ENCODE measurements at places on chromosomes 4 and X.

DNA sequence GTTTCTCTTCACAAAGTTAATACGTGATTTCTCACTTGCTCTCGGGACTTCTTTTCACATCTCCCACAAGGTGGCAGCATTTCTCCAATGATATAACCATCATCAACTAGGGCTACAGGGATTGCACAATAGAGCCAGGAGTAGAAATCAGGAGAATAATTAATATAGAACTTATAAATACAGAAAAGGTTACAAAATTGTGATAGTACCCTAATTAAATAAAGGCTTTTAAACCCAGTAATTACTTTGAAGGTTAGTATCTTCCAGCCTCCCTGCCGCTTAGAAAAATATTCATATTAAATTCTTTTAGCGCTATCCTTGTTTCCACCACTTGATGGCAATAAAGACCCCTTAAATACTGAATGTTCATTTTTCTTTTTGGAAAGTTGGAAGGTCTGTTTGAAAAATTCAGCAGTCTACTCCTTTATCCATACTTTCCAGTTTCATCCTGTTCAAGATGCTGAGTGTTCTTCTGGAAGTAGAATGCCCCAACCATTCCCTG lies 65.8 kb downstream of the RASGEF1B start:
- peak; percentile 81 for DNase-seq

DNA sequence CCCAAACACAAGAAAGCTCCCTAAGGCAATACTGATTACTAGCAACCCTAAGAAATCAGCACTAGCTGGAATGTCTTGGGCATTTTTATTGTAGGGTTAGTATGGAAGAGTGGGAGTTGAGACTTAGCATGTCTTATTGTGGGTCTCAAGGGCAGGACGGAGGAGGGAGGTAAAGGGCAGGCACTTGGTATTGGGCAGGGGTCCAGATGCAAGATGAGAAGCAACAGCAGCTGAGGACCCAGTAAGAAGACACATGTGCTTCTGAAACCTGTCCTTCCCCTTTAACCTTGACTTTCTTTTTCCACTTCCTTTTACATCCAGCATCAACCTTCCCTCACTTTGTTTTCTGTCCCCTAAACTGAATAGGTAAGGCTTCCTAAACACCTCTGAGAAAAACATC lies 37.4 kb downstream of the LARP7 start:
- DNase-seq: no peak

GRCh38 chr4:57154191-57154590 lies 44.0 kb upstream of the IGFBP7 start:
- DNase-seq: no peak

DNA sequence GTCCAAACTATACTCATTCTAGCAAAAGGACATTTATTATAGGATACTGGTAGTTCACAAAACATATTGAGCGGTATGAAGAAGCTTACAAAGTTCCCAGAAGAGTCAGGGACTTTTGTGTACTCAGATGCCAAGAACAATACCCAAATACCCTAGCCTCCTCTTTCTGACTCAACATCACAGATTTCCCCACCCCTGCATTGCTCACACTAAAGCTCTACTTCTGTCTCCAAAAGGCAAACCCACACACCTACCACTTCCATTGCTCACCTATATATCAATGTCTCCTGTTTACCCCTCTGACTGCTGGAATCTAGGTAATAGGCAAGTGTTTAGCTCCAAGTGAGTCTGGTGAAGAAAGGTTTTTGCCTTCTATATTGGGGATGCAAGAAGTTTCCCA lies 100.7 kb upstream of the HCCS start:
- DNase-seq: no peak

GRCh38 chr4:86934771-86935565 lies at the start of gene AFF1:
TSS of gene AFF1 (plus strand) at chr4:86935011. CDS start at chr4:86948534, 13,523 bp downstream.
- DNase-seq: peak; percentile 80

DNA sequence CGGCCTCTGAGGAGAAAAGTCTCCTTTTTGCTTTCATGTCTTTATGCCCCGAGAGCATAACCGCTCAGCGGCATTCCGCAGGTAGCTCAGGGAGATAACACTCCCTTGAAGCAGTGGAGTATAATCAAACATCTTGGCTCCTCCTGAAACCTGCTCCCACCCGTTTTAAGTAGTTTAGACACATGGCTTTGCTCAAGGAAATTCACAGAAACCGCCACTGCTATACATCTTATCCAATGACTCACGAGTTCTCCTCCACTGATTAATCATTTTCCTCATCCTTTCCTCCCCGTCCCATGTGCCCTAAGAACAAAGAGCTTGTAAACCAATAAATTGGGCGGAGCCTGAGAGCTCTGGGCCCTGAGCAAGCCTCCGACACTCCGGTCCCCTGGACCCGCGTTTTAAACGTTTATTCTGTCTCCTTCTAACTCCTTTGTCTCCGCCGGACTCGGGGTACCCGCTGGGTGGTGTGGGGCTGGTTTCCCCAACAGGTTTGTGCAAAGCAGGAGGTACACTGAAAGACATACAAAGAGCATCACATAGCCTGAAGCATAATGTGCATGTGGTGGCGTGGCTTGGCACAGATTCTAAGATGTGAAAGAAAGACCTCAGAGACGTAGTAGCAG lies 401.2 kb downstream of the TLL1 start:
- DNase-seq: no peak

DNA sequence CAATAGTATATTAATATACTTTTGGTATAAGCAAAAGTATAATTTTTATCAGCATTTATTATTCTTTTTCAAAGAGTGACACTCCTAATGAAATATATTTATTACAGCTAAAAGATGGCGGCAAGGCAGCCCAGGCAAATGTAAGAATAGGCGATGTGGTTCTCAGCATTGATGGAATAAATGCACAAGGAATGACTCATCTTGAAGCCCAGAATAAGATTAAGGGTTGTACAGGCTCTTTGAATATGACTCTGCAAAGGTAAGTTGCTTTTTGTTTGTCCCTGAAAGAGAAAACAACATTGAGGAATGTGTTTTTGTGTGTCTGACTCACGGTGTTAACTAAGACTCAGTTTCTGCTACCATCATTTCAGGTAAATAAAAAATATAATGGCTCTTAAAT lies 71.9 kb downstream of the PDLIM5 start:
- DNase-seq: no peak

DNA sequence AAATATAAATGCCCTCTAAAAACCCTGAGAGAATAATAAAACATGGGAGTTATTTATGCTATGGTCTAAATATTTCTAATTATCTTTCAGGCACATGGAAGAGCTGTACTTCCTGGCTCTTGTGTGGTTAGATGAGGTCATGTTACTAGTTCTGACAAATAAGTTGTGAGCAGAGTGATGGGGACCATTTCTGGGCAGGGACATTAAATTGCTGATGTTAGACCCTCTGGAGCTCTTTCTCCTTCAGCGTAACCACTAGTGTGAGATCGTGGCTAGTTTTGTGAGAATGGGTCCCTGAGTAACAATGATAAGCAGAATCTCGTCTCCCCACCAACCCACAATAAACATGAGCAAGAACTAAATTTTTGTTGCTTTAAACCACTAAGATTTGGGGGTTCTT lies 108.0 kb downstream of the MAML3 start:
- DNase-seq: no peak

DNA sequence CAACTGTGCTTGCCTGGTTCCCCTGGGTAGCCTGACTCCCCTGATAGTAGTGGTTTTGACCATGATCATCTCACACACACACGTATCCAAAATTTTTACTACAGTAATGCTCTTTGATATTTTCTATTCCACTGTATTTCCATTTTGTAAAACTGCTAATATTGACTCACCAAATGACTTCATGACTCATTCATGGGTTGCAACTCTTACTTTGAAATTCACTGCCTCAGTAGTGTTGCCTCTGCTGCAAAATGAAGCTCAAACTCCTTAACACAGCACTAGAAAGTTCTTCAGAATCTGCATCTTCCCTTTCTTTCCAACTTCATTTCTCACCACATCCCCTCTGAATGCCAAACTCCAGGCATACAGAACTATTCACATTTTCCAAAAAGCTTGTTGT lies 20.3 kb downstream of the QRFPR start:
- DNase-seq: no peak

Measured in kidney glomerular epithelial cell (primary cell).